Stimulated activated CD8-positive, alpha-beta memory T cell treated with anti-CD3 and anti-CD28 coated beads, Interleukin-7, amount 100 ng/mL, for 1 hour (primary cell): ENCODE measurements at places on chromosomes 4 and X.

DNA sequence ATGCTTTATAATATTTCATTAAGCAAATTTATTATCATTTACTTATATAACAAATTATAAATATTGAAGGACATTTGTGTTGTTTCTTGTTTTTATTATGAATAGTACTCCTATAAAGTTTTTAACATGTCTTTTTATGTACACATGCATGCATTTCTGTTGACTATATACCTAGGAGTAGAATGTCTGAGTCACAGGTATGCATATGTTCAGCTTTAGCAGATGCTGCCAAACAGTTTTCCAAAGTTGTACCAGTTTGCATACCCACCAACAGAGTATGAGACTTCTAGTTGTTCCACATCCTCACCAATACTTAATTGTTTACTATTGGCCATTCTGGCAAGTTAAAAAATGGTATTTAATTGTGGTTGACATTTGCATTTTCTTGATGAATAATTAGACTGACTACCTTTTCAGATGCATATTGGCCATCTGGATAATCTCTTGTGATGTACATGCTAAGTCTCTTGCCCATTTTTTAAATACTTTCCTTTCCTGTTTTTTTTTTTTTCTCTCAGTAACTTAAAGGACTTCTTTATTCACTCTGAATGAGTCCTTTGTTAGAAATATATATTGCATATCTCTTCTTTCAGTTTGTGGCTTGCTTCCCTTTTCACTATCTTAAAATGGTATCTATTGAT, 132.2 kb upstream of the TRIM2 start:
- no peak for DNase-seq

GRCh38 chr4:38787693-38788092, 4.9 kb upstream of the TLR10 start:
- no peak for DNase-seq

- DNase-seq, result no peak
These were observed 30.2 kb upstream of the SEPSECS start for GRCh38 chr4:25190407-25190806.

- DNase-seq, result no peak
These were observed 17.1 kb upstream of the PBDC1 start for GRCh38 chrX:76155786-76156185.

DNA sequence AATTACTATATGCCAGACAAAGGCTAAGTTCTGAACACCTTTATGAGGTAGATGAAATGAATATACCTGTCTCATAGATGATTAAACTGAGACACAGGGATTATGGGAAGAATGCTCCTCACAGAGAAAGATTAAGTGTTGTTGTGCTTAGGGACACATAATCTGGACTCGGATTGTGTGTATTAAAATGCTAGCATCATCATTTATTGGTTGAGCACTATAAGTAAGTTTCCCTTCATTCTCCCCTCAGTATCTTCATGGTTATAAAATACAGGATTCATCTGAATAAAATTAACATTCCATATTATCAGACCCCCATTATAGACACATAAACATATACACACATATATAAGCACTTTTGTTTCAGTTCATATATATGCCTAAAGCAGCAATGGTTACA, 463.5 kb downstream of the PPP4R3C start:
- no peak for DNase-seq

DNA sequence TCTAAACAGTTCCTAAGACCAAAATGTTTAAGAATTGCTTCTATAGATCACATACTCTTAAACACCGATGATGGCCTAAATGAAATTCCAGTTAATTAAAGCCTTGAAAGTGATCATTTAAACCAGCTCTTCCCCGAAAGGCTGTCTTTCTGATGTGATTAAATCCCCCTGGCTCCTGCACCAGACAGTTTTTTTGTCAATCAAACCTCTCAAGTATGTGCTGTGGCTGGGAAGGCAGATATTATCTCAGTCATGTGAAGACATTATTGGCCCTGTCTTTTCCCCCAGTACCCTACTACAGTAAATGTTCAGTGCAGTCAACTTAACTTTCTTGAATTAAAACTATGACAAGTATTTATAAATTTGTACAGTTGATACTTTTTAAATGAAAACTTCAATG, 121.0 kb upstream of the MYOZ2 start:
- DNase-seq, result no peak

DNA sequence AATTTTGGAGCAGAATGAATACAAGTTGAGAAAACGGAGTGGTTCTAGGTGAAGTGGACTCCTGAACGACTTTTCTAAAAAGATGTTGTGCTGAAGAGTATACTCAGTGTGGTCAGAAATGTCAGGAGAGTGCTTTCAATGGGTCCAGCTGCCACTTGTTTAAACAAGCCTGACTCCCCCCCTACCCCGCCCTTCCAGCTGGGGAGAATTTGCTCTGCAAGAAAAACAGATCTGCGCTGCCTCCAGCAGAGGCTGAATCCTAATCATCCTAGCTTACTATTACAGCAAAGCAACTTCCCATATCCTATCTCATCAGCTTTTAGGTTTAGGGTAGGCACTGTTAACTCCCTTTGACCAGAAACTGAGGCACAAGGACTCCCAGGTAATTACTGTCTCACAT, 1.9 kb downstream of the MAP3K15 start:
- DNase-seq, result no peak

GRCh38 chrX:15430584-15430983, 46.4 kb upstream of the VEGFD start:
- DNase-seq, result no peak

DNA sequence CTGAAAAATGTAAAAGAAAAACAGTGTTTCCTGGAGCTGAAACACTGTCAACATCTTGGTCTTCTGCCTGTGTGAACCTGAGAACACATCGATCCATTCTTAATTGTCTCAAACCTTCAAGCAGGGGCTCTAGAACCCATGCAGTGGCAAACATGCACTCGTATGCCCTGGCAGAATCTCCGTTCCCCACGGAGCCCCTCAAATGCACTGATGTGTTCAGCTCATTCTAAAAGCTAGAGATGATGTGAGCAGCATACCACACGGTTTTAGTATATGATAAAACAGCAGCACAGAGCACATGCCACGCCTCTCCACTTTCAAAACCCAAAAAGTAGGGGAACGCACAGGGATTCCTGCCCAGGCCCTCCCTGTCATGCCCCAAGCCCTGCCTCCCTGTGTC, 44.9 kb downstream of the ZFYVE28 start:
- DNase-seq, result no peak

- no peak for DNase-seq
These were observed 361.9 kb downstream of the ARHGAP24 start for GRCh38 chr4:85836588-85837438.

DNA sequence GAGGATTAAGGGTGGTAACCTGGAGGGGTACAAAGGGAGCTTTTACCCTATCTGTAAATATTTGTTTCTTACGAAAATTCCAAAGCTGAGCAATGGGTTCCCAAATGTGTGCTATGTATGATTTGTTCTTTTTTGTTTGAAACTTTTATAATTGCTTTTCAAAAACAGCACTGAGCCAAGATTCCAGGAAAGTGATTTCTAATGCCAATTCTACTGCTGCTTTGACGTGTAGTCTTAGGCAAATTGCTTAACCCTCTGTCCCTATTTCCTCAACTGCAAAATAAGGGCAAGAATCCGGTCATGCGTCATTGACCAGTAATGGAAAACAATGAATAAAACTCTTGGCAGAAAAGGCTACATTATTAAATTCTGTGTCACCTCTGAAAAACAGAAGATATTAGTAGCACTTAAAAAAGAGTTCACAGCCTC, 454.7 kb downstream of the IL15 start:
- no peak for DNase-seq
